ACHN (cell line): ENCODE measurements at places on chromosomes 1 and 21.

- DNase-seq, result no peak
These were observed 34.7 kb upstream of the SELENON start for GRCh38 chr1:25765136-25765922.

- no peak for DNase-seq
These were observed 16.8 kb downstream of the APP start for GRCh38 chr21:26153758-26154157.

GRCh38 chr21:45153358-45154318, 79.3 kb downstream of the ADARB1 start:
- DNase-seq, result no peak

DNA sequence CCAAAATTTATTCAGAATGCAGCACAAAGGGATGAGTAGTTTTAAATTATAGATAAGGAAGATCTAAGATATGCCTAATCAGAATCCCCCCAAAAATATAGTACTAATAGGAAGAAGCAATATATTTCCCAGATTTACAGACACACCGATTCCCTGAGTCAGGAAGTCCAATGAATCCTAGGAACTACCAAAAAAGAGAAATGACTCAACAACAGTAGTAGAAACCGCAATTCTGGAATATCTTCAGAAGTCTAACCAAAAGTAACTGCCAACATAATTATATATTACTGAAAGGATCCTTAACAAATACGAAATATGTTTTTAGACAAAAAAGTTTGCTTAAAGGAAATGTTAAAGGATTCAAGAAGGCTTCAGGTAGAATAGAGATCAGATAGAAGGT, 10.3 kb downstream of the AHCTF1 start:
- DNase-seq, result no peak

- DNase-seq, result no peak
These were observed 10.9 kb upstream of the HIPK1 start for GRCh38 chr1:113918243-113918642.

DNA sequence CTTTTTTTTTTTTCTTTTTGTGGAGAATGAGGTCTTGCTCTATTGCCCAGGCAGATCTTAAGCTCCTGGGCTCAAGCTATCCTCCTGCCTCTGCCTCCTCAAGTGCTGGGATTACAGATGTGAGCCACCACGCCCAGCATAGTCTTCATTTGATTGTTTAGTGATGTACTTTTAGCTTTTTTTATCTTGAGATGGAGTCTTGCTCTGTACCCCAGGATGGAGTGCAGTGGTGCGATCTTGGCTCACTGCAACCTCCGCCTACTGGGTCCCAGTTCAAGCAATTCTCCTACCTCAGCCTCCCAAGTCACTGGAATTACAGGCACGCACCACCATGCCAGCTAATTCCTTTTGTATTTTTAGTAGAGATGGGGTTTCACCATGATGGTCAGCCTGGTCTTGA, 24.0 kb upstream of the LRRC3 start:
- no peak for DNase-seq

DNA sequence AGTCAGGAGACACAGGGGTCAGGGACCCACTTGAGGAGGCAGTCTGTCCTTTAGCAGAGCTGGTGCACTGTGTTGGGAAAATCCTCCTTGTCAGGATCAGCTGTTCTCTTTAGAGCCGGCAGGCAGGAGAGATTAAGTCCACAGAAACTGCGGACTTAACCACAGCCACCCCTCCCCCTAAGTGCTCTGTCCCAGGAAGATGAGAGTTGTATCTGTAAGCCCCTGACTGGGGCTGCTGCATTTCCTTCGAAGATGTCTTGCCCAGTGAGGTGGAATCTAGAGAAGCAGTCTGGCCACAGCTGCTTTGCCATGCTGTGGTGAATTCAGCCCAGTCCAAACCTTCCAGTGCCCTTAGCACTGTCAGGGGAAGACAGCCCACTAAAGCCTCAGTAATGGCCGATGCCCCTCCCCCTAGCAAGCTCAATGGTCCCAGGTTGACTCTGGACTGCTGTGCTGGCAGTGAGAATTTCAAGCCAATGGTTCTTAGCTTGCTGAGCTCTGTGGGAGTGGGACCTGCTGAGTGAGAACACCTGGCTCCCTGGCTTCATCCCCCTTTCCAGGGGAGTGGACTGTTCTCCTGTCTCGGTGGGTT, 172.8 kb downstream of the ST6GALNAC3 start:
- no peak for DNase-seq

- no peak for DNase-seq
These were observed 66.5 kb downstream of the PLXNA2 start for GRCh38 chr1:208177656-208178055.

GRCh38 chr21:25898671-25899070, 163.9 kb downstream of the GABPA start:
- DNase-seq, result no peak
